ENCODE measurements at places on chromosomes 3 and 15.

DNA sequence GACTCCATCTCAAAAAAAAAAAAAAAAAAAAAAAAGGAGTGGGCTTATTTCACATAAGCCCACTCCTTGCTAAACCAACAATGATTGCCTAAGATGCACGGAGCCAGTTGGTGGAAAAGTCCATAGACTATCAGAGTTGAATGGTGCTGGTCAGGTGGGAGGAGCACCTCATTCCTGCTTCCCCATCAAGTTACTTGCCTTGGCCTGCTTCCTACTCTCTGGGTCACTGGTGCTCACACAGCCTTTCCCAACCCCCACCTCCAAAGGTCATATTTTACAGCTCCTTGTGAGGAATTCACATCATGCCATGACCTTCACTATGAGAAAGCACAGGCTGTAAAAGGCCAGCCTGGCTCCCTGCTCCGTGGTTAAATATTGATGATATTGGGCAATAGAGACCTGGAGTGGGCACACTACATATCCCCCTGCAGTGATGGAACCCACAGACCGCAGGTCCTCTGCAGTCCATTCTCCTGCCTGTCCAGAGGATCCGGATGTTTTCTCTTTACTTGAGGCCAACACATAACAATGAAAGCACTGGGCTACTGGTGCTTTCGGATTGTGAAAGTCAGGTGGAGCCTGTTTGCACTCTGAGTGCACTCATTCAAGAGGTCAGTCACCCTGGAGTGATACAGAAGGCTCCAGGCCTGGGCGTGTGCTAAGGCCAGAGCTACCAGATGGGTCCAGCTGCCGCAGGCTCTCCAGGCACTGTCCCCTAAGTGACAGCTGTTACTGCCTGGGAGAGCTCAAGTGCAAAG, at the start of gene SLC51B:
Gene SLC51B (plus strand): TSS at position 664 of the 758 bp plus-strand sequence. CDS start 4,618 bp downstream, outside the sequence.
- no peak for DNase-seq

GRCh38 chr3:49716169-49716568, 3.3 kb downstream of the AMIGO3 start:
- no peak for DNase-seq

GRCh38 chr3:5250467-5251195, 63.1 kb downstream of the EDEM1 start:
- DNase-seq = no peak

DNA sequence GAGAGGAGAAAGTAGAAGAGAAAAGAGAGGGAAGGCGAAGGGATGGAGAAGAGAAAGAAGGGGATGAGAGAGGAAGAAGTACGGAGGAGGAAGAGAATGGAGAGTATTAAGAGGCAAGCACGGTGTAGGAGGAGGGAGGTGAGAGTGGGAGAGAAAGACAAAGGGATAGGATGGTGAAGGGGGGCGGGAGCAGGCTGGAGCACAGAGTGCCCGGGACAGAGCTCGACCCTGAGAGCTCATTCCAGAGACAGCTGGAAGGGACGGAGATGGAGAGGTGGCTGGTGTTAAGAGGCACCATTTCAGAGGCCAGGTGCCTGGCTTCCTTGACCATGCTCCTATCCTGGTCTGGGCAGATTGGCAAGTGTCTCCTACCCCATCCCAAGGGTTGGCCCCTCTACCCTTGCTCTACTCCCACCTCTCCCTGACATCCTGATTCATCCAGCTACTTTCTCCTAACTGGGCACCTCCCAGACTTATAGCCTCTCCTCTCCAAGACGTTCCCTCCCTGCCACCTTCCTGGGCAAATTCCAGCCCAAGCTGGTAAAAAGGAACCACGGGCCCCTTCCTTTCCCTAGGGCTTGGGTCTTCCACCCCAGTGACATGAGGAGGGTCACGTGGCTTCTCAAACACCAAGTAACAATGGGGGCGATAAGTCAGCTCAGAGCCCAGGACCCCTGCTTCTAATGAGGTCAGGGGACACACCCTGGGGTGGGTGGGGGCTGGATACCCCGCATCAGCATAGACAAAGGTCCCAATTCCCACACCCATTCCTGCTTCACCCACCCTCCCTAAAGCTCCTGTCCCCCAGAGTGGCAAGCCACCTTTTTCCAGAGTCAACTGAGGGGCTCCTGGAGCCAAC, 1.1 kb downstream of the CLCN2 start:
- DNase-seq = no peak

DNA sequence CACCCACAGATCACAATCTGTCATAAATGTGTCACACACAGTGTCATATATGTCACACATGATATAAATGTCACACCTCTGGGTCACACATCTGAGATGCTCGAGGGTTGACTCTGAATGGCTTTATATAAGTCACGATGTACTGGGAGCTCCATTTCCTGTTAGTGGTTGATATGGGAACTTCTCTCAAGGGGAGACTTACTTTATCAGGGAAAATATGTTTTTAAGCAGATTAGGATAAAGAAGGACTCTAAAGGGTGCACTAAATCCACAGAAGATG, 83.9 kb upstream of the MEF2A start:
- no peak for DNase-seq

DNA sequence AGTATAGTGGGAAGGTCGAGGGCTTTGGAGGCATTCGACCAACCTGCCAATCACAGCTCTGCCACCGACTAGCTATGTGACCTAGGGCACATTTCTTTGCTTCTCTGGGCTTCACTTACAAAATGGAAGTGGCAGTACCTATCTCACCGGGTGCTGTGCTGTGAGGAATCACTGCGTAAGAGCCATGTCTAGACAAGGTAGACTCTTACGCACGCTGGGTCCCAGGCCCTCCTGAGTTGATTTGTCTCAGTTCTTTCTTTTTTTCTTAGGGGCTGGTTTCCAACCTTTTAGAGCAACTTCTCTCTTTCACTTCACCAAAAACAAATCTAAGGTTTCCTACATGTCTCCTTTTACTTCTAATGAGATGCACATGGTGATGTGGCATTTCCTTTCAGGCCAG, 18.8 kb downstream of the CA12 start:
- no peak for DNase-seq

DNA sequence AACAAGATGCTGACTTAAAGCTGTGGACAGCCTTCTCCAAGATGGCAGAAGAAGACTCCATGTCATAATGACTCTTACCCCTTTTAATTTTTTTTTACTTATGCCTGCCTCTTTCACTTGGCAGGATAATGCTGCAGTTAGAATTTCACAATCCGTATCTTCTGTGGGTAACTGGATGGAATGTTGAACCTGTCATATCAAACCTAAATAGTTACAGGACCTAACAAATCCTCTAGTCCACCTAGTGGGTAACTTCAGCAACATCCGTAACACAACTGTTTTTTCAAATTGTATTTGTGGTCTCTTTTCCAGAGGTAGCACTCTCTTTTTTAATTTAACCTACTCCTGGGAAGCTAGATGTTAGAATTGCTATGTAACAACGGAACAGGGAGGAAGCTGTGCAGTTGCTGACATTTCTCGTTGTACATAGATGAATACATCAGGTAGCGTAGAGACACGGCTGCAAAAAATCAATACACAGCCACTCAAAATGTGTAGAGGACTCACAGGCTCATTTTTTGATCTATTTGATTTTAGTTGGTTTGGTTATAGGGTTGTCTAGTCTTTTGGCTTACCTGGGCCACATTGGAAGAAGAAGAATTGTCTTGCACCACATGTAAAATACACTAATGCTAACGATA, 43.9 kb upstream of the TRPM1 start:
- no peak for DNase-seq

- DNase-seq = no peak
These were observed 54.1 kb upstream of the TBC1D23 start for GRCh38 chr3:100206687-100207086.

- no peak for DNase-seq
These were observed 470.2 kb upstream of the AGTR1 start for GRCh38 chr3:148227534-148227933.

GRCh38 chr15:58228718-58229117, 90.5 kb downstream of the AQP9 start:
- DNase-seq = no peak

GRCh38 chr3:182046166-182046764, 334.5 kb downstream of the SOX2 start:
- no peak for DNase-seq

DNA sequence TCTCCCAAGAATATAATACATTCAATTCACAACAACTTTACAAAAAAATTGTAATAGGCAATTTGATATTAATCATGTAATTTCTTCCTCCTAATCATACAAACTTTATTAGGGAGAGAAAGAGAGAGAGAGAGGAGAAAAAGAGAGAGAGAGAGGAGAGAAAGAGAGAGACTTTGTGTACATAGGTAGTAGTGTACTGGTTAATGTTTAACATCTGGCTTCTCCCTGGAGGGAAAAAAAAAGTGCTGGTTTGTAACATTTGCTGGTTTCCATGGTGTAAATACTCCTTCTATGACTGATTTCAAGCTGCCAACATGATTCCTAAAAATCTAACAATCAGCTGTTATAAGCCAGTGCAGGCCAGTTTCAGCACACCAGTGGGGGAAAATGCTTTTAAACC, 98.0 kb upstream of the ARHGEF26 start:
- DNase-seq = no peak

DNA sequence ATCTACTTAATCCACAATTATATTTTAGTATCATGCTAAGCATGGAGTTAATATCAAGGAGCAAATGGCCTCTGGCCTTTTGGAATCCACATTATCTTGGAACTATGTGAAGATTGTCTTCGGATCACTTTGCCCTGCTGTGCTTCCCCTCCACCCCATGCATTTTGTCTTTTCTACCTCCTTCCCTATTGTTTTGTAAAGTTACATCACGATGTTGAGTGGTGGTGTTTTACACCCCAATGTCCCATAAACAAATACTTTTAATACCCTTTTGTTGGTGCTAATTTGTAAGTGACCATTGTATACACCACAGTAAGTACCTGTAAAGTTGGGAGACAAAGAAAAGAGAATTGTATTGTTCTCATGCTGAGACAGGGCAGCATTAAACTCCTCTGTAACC, 258.4 kb upstream of the ZNF717 start:
- DNase-seq = no peak

DNA sequence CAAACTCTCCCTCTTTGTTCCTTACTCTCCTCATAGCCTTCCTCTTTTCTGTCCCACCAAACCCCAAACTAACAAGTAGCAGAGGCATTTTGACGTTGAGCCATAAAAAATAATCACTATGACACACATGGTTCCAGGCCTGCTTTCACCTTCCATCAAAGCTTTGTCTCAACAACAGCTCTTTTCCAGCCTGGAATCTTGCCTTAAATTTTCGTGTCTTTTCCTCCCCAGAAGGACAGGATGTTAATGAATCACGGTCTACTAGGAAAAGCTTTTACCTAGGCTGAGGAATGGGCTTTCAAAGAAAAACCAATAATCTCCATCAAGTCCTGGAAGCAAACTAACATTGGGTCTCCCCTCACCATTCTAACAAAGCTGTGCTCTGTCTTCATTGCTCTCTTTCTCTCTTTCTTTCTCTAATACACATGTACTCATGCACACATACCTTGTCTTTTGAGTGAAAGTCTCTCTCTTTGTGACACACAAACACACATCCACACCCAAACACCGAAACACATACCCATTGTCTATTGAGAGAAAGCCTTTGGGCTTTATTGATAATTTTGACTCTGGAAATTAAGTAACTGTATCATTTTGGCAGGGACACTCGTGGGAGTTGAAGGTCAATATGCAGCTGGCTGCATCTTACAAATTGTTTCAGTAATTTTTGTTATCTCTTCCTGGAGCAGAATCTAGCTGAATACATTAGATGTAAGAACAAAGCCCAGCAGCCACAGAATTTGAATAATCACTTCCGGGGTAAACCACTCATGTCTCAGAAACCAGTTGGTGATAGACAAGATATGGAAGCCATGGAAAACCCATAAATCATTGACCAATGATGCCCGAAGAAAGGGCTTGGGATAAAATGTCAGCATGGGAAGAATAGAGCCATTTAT, 107.4 kb upstream of the SLC4A7 start:
- DNase-seq = no peak

- peak; percentile 59 for DNase-seq
These were observed 51.7 kb downstream of the SCN11A start for GRCh38 chr3:39000008-39000450.

- no peak for DNase-seq
These were observed 515.9 kb downstream of the NLGN1 start for GRCh38 chr3:173913397-173913796.

DNA sequence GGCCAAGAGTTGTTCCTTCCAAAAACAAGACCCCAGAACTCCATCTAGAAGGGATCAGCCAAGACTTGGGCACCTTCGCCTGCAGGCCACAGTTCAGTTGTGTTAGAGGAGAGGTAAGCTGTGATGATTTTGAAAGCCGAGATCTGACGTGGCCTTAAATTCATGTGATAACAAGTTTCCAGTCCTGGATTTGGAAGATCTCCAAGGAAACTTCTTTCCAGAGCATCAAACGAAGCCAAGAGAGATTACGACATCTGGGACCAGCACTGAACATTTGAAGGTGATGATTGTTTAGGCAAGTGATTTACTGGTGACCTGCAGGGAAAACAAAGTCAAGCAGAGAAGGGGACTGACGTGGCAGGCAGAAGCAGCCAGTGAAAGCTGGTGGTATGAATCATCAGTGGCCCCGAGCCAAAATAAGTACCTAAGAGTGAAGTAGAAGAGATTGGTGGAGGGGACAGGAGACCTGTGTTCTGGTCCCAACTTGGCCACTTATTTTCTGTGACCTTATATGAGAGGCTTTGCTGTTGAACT, 339.0 kb upstream of the PROK2 start:
- peak; percentile 32 for DNase-seq

- DNase-seq = no peak
These were observed 2.8 kb downstream of the ADAMTS17 start for GRCh38 chr15:100338971-100339444.

- DNase-seq = no peak
These were observed 53.6 kb upstream of the UBE2E1 start for GRCh38 chr3:23752126-23752525.

- no peak for DNase-seq
These were observed 28.6 kb upstream of the UBE2E2 start for GRCh38 chr3:23174426-23175039.

GRCh38 chr3:132843349-132843748, 121.1 kb upstream of the NPHP3 start:
- DNase-seq = no peak

GRCh38 chr3:26712211-26713026, 89.8 kb downstream of the LRRC3B start:
- DNase-seq = peak; percentile 46

DNA sequence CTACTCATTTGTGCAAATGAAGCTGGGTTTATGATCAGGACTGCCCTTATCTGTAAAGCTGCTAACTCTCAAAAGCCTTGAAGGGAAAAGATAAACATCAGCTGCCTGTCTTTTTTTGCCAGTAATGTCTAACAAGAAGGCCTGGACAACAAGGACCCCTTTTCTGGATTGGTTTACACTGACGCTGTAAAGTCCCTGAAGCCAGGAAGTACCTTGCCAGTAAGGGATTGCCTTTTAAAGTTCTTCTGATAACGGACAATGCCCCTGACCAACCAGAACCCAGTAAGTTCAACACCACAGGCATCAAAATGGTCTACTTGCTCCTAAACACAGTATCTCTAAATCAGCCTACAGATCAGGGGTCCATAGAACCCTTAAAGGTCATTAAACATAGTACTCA, 178.0 kb downstream of the PCCB start:
- DNase-seq = no peak

DNA sequence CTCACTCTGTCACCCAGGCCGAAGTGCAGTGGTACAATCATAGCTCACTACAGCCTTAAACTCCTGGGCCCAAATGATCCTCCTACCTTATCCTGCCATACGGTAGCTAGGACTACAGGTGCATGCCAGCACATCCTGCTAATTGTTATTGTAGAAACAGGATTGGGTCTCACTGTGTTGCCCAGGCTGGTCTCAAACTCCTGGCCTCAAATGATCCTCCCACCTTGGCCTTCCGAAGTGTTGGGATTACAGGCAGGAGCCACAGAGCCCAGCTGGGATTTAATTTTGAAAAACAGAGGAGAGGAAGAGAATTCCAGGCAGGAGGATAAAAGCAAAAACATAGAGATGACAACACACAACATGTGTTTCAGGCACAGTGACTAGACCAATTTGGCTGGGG, 40.5 kb downstream of the SFMBT1 start:
- DNase-seq = no peak
